ENCODE measurements at places on chromosomes 12 and 14. TPM values are rescaled to one million over a fixed set of nuclear protein-coding genes. Genes with fewer than 3 reads are reported as not detected.

DNA sequence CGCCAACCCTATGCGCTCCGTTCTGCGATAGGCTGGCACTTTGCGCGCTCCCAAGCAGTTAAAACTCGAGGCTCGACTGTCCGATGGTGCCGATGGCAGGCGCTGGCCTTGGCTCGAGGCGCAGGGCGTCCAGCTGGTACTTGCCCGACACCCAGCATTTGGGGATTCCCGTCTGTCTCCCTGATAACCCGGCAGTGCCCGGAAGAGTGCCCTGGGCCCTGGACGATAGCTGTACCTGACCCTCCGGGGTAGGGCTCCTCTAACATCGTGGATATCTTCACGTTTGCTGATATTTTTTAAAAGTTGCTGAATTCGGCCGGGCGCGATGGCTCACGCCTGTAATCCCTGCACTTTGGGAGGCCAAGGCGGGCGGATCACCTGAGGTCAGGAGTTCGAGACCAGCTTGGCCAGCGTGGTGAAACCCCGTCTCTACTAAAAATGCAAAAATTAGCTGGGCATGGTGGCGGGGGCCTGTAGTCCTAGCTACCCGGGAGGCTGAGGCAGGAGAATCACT lies 908 bp upstream of the WIF1 start:
- DNase-seq: no peak

- DNase-seq: no peak
Observed at GRCh38 chr12:28966046-28966780, 182.9 kb upstream of the FAR2 start.

- no peak for DNase-seq
Observed at GRCh38 chr12:61250303-61250702, 1009.9 kb upstream of the USP15 start.

DNA sequence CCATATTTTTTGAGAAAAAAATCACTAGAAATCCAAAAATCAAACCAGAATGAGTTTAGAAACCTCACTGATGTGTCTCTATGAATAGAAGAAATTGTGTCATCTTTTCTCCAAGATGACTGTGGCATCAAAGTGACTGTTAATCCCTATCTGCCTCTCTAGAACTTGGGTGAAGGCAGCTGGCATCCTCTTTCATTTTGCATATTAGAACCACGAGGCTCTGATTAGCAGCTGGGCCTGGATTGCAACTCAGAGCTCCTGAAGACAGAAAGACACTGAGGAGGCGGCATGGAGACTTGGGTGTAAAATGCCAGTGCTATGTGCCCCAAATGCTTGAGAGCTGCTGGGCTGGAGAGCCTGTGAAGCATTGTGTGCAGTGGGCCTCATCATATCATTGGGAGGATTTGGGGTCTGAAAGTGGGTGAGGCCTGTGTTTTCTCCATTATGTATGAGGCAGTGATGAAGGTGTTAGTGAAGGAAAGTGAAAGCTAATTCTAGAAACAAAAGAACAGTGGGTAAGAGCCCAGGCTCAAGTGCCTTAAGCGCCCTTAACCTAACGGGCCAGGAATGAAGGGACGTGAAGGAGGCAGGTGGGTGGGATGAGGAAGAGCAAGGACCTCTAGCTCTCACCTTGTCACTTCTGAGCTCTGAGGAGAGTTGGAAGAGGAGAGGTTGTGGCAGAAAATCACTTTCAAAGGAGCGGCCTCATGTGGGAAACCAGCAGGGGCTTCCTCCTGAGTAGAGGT lies 26.2 kb downstream of the NKX2-8 start:
- DNase-seq: no peak

- DNase-seq: no peak
Observed at GRCh38 chr12:11685316-11685715, 35.8 kb downstream of the ETV6 start.

The RHEBL1 gene
- 8.6 TPM for total RNA-seq

DNA sequence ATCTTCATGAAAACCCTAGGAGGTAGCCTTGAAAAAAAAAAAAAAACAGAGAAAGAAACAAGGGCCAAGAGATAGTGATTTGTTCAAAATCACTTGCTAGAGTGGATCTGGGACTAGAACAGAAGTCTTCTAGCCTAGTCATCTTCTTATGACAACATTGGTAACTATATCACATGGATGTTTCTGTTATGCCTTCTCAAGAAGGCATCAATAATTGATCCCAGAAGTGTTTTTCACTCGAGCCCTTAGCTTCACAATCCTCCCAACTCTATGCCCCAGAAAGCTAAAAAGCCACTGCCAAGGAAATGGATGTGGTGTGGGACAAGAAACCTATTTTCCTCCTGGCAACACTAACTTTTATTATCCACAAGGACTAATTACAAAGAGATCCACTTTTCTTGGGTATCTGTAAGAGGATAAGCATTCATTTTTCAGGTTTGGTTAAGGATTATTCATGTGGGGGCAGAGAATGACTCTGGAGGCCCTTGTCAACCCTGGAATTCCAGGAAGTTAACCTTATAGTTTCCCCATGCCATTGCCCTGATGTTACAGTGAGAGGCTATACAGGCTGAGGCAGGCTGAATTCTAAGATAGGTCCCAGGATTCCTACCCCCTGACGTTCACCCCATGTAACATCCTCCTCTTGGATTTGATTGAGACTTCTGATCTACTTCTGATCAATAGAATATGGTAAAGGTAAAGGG lies 67.7 kb upstream of the CPM start:
- DNase-seq: no peak

DNA sequence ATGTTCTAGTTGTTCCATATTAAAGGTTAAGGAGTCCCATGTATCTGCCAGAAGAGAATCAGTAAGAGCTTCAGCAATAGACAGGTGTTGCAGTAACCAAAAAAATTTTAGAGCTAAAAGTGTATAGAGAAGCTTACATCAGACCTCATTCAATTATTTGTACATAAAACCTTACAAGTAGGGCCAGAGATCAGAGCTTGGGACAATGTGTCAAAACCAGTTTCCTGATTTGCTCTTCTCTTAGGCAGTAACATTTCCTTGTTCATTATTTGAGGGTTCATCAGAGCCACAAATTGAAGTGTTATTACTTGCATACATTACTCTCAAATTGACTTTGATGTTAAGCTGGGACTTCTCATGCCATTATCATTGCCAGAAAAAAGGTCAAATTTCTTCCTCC lies 55.5 kb upstream of the ATXN7L3B start:
- DNase-seq: no peak

The GON7 gene
- total RNA-seq: 15.7 TPM

DNA sequence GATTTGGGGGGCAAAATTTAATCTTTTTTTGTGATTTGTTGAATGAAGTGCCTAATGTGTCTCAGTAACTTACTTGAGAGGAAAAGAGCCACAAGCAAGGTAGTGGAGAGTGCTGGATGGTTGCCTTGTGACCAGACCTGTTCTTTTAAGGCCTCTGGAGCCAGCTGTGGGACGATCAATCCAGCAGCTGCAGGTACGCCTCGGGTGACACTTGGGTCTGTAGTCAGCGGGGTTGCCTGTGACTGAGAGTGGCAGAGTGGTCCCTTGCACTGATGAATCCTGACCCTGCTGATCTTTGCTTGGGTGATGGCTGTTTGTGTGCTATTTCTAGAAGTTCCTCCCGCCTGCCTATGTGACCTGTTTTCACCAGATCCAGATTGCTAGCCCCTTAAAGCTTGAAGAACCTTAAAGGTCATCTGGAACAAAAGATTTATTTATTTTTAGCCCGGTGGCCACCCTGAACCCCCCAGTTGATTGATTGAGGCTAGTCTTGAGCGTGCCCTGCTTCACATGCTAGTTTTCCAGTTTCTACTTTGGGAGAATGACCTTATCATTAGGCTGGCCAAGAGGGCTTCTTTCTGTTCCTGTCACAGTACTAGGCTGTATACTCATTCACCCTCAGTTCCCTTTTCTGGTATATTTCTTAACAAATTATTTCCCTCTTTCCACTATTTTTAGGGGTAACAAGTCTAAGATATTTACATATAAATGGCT lies 23.2 kb downstream of the PRKCH start:
- no peak for DNase-seq

GRCh38 chr12:21568115-21568514 lies 36.5 kb downstream of the GYS2 start:
- DNase-seq: no peak

DNA sequence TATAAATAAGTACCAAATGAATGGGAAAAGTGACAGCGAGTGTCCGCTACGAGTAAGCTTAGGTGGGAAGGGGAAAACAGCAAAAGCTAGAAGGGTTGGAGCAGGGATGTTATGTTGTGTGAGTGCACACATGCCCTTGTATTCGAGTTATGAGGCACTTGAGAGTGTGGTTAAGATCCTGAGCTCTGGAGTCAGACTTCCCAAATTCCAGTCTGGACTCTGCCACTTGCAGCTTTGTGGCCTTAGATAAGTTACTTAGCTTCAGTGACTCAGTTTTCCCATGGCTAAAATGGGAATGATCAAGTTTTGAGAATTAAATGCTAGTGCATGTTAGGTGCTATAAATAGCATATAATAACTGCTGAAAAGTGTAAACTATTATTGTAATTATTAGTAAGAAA lies 44.9 kb downstream of the KTN1 start:
- no peak for DNase-seq

The ERP27 gene
- total RNA-seq: 2.3 TPM

The RDH12 gene
- not detected for total RNA-seq

The GARIN6 gene
- total RNA-seq: not detected

DNA sequence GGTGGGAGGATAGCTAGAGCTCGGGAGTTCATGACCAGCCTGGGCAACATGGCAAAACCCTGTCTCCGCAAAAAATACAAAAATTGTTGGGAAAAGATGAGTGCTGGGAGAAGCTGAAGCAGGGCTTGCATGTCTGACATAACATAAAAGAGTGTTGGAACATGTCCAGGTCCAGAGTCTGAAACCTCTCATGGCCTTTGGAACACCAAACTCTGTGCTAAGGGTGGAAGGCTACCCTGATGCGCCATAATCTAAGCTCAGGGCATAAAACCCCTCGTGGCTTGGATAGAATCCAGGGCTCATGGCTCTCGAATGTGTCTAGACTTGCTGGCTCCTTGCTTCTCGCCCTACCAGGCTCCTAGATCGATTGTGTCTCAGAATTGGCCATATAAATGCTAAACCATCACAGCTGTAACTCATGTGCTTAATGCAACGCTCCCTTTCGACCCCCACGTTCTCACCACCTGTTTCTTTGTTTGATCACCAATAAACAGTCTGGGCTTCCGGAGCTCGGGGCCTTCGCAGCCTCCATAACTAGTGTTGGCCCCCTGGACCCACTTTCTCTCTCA lies 6.7 kb upstream of the CLEC7A start:
- no peak for DNase-seq

DNA sequence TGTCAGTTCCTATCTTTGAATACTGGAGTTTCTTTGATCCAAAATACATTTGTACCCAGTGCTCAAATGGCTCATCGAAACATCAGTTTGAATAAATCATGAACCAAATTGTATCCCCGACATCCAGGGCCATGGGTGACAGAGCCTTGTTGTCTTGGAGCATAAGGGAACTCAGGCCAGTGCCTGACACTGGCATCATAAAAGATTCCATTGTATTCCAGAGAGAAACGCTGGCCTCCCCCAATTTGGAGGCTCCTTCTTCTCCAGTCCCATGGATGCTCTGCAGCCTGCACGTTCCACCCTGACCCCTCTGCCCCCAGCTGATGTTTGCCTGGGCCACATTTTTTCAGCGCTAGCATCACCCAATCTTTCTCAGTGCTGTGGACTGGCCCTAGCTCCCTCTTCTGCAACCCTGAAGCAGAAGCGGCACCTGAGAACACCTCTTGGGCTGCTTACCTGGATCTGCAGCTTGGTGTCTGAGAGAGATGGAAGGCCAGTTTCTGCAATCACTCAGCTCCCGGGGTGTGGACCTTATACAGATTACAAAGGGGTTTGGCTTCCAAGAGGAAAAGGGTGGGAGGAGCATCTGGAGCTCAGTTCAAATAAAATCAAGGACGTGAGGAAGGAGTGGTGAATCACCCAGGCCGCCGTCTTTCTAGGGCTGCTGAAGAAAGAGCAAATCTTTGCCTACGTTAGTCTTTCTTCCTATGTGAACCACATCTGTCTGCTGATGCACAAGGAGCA lies at the start of gene RNASE1:
TSS of gene RNASE1 (minus strand) at position 504 of the 744 bp plus-strand sequence. CDS start 776 bp downstream, outside the sequence.
- DNase-seq: no peak

DNA sequence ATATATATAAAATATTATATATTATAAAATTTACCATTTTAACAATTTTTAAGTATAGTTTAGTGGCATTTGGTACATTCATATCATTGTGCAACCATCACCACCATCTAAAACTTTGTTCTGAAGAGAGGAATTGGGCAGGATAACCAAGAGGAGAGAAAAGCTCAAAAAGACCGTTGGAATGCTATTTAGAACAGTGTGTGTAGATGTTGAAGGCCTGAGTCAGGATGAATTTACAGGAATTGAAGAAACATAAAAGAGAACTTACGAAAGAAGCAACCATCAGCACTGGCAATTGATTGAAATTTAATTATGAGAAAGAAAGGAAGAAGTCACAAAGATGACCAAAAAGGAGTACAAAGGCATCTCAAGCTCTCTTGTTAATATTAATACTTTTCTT lies 196.9 kb upstream of the PWP1 start:
- DNase-seq: no peak

GRCh38 chr12:128611736-128612135 lies 212.0 kb downstream of the SLC15A4 start:
- DNase-seq: no peak

DNA sequence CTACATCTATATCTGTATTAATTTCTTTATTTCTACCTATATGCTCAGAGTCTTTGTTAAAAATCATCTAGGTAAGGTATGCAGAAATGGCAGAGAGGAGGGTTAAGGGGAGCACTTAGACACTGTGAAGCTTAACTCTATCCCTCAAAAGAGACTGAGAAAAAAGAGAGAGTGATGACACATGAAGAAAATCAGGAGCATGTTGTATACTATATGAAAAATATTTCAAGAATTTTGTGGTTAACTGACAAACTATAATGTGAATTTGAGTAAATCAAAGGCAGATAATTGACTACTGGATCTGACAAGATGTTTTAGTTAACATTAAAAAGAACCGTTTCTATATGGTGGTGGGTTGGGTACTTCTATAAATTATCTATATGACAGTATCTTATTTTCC lies 1814.2 kb upstream of the SEL1L start:
- DNase-seq: no peak

The PIWIL1 gene
- total RNA-seq: not detected

DNA sequence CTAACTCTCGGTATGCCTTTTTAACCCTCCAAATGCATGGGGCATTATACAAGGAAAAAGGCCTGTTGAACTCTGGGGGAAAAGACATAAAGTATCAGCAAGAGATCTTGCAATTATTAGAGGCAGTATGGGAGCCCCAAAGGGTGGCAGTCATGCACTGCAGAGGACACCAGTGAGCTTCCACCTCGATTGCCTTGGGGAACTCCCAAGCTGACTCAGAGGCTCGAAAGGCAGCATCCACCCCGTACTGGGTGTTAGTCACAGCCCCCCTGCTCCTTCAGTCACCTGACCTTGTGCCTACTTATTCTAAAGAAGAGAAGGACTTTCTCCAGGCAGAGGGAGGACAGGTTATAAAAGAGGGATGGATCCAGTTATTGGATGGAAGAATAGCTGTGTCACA lies 781.4 kb upstream of the TMEM132C start:
- peak; percentile 48 for DNase-seq

Measured in activated T-helper 1 cell treated with anti-CD3 and anti-CD28 coated beads, Interleukin-12 subunit alpha, Interleukin-12 subunit beta, Interleukin-2, Interleukin-4 antibody, amounts not matched to agents 30 ng/mL and 10 ng/mL and 1 ng/mL, durations not matched to agents 14 hours and 24 hours and 36 hours (primary cell).